ENCODE measurements at places on chromosomes 2 and 18. TPM values are rescaled to one million over a fixed set of nuclear protein-coding genes. Genes with fewer than 3 reads are reported as not detected.
A peak's percentile ranks its signal among the peaks of the same experiment; 100 is the strongest.

GRCh38 chr18:78926243-78926615 lies 53.4 kb upstream of the SALL3 start:
- no peak overlapping the region for H3K27ac ChIP-seq
- no peak for DNase-seq
- H3K4me3 ChIP-seq = no peak overlapping the region
- no peaks in the 10 kb centered on the region for H3K4me1 ChIP-seq
- H3K27me3 ChIP-seq = peaks cover 98% of the 10 kb centered on the region

DNA sequence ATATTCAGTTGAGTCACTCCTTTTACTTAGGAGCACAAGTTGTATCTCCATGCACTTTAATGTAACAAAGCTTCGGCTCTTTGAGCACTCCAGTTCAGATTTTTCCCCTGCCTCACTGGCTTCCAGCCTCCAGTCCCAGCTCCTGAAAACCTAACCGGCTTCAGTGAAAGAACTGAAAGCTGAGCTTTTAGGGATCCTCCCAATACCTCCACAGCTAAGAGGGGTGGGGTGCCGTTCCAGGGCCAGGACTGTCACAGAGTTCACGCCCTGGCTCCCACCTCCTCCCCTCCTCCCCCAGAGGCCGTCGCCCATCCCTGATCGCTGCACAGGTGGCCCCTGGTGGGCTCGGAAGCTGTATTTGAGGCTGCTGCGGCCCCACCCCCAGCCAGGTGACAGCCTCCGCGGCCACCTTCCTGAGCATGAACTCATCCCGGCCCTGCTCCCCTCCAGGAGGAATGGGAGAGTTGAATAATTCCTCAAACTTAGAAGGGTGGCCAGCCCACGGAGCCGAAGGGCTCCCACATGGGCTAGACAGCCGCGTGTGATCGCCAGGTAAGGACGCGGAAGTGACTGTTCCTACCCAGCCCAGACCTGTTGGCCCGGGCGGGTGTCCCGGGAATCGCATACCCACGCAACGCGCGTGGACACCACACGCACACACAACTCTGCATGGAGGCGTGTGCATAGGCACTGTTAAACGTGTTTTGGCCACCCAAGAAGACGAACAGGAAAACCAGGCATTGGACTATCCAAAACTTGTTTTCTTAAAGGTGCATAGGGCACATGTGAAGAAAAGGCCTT lies 1.8 kb downstream of the MYO5B start:
- DNase-seq = no peak
- peak overlapping the region; percentile 63 for H3K27ac ChIP-seq
- peaks cover 34% of the 10 kb centered on the region for H3K4me1 ChIP-seq
- H3K27me3 ChIP-seq = no peaks in the 10 kb centered on the region
- H3K4me3 ChIP-seq = peak overlapping the region; percentile 90
- no peaks in the 10 kb centered on the region for H3K36me3 ChIP-seq

- H3K27ac ChIP-seq = no peak overlapping the region
- H3K4me1 ChIP-seq = peaks cover 19% of the 10 kb centered on the region
- H3K4me3 ChIP-seq = no peak overlapping the region
- no peaks in the 10 kb centered on the region for H3K36me3 ChIP-seq
- H3K27me3 ChIP-seq = no peaks in the 10 kb centered on the region
- peak; percentile 15 for DNase-seq
Measured at GRCh38 chr2:234377761-234378391, 119.0 kb downstream of the ARL4C start.

DNA sequence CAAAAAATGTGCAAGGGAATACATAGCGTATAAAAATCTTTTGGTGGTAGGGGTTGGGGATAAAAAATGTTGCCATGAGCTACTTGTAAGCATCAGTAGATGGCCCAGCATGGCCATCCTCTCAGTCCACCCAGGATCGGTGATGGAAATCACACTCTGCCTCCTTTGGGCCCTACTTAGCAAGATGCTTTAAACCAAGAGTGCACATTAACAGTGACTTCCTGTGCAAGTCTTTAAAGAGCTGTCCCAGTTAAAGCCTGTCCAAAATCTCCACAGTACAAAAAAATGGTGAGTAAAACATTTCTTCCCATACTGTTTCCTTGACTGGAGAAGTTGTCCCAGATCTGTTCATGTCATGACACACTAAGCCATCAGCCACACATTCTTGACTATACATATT lies 18.0 kb downstream of the ANKRD44 start:
- H3K36me3 ChIP-seq = no peaks in the 10 kb centered on the region
- H3K4me3 ChIP-seq = no peak overlapping the region
- H3K27ac ChIP-seq = no peak overlapping the region
- DNase-seq = no peak
- H3K27me3 ChIP-seq = no peaks in the 10 kb centered on the region

GRCh38 chr2:44233450-44234128 lies 41.7 kb upstream of the SLC3A1 start:
- H3K4me3 ChIP-seq = no peak overlapping the region
- H3K36me3 ChIP-seq = no peaks in the 10 kb centered on the region
- H3K27me3 ChIP-seq = no peaks in the 10 kb centered on the region
- H3K27ac ChIP-seq = peak overlapping the region; percentile 9
- DNase-seq = peak; percentile 89

- peaks cover 61% of the 10 kb centered on the region for H3K4me1 ChIP-seq
- H3K36me3 ChIP-seq = no peaks in the 10 kb centered on the region
- peak; percentile 85 for DNase-seq
Measured at GRCh38 chr2:191171708-191172355, 21.0 kb upstream of the STAT4 start.

DNA sequence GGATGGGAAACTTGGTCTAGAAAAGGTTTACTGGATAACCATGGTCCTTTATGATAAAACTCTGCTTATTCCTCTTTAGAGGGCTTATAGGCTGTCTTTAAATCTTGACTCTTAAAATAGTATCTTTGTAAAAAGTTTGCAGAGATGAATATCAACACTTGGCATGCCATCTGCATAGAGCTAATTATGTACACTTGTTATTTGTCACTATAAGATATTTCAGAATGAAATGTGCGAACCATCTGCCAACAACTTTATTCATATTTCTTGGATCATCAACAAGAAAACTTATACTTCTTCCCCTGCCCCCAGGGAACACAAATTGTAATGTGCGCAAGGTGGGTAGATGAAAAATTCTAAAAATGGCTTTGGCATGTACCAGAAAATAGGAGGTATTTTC lies 653.0 kb upstream of the CHAC2 start:
- H3K4me1 ChIP-seq = no peaks in the 10 kb centered on the region
- H3K27ac ChIP-seq = no peak overlapping the region
- no peaks in the 10 kb centered on the region for H3K27me3 ChIP-seq
- H3K4me3 ChIP-seq = no peak overlapping the region
- no peak for DNase-seq

DNA sequence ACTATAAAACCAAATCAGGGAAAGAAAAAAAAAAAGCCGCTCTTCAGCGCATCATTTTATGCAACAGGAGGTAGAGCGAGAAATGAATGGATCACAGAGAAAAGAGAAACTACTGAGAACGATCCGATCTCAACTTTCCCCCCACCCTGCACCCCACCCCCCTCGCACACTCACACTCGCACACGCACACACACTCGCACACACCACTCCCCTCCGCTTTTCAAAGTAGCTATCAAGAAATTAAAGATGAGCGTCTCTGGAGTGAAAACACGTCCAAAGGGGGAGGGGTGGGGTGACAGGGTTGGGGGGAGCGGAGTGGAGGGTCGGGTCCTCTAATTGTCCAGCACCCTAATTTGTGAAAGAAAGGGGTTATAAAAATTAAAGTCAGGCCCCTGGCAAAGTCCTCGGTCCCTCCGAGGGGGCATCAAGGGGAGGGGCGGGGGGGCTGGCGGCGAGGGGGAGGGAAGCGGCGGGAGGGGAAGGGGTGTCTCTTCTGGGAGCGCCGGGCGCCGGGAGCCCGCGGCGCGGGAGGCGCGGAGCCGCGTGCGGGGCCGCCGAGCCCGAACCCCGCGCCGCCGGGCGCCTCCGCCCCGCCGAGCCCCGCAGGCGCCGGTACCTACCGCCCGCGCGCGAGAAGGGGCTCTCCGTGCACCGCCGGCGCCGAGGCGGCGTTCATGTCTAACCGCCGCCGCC lies 428 bp downstream of the TCF4 start:
- DNase-seq = no peak
- H3K27ac ChIP-seq = no peak overlapping the region
- no peaks in the 10 kb centered on the region for H3K36me3 ChIP-seq
- H3K27me3 ChIP-seq = no peaks in the 10 kb centered on the region

GRCh38 chr2:11385216-11385615 lies 40.8 kb upstream of the ROCK2 start:
- no peak overlapping the region for H3K4me3 ChIP-seq
- H3K27ac ChIP-seq = no peak overlapping the region
- H3K27me3 ChIP-seq = no peaks in the 10 kb centered on the region
- DNase-seq = no peak
- no peaks in the 10 kb centered on the region for H3K36me3 ChIP-seq

- H3K36me3 ChIP-seq = peaks cover 26% of the 10 kb centered on the region
- peaks cover 32% of the 10 kb centered on the region for H3K4me1 ChIP-seq
- H3K27ac ChIP-seq = peak overlapping the region; percentile 96
- no peaks in the 10 kb centered on the region for H3K27me3 ChIP-seq
- peak overlapping the region; percentile 95 for H3K4me3 ChIP-seq
Measured at GRCh38 chr2:241314226-241315092, 1.0 kb downstream of the HDLBP start.

GRCh38 chr18:78876868-78877267 lies 102.8 kb upstream of the SALL3 start:
- H3K36me3 ChIP-seq = no peaks in the 10 kb centered on the region
- no peak overlapping the region for H3K4me3 ChIP-seq
- H3K4me1 ChIP-seq = no peaks in the 10 kb centered on the region
- H3K27me3 ChIP-seq = peaks cover 60% of the 10 kb centered on the region
- no peak overlapping the region for H3K27ac ChIP-seq

DNA sequence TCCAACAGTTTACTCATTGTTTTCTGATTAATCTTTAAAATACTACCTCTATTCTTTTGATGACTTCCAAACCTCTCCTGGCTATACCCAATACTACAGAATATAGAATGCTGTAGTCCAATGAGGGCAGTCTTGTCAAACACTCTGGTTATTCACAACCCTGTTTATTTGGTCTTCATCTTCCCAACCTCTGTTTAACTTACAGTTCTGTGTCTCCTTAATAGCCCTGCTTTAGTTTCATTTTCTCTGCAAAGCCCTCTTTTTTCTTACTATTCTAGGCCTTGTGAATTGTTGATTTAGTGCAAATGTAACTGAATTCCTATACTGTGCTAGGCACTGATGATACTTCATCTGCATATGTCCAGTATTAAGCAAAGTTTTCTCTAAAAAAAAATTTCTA lies 40.0 kb downstream of the ACVR2A start:
- H3K27me3 ChIP-seq = no peaks in the 10 kb centered on the region
- DNase-seq = no peak
- H3K4me1 ChIP-seq = no peaks in the 10 kb centered on the region
- no peak overlapping the region for H3K4me3 ChIP-seq

DNA sequence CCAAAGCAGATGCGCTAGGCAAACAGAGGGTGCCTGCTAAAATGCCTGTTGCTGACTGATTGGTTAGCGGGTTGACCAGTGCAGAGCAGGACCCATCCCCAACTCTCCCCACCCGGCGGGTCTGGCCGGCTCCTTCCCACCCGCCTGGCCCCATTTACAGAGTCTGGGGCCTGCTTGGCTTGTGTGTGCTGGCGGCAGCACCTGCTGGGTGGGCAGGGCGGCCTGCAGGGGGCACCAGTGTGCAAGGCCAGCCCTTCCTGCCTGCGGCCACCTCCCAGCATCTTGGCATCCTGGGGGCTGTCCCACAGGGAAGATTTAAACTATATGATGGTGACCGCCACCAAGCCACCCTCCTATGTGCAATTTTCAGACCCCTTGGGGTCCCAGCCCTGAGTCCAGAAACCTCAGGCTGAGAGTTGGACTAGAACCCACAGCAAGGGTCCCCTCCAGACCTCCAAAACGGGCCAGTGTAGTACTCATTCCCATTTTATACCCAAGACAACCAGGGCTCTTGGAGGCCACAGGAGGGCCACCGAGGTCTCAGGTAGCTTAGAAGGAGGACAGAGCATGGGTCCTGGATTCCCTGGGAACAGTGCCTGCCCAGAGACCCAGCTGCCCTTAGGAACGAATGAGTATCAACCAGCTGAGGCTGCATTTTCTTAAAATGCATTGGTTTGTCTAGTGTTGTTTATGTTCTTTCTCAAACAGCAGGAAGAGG lies 173.6 kb downstream of the SMAD7 start:
- H3K4me1 ChIP-seq = no peaks in the 10 kb centered on the region
- no peak overlapping the region for H3K27ac ChIP-seq
- no peaks in the 10 kb centered on the region for H3K27me3 ChIP-seq
- no peak for DNase-seq
- no peaks in the 10 kb centered on the region for H3K36me3 ChIP-seq
- no peak overlapping the region for H3K4me3 ChIP-seq

DNA sequence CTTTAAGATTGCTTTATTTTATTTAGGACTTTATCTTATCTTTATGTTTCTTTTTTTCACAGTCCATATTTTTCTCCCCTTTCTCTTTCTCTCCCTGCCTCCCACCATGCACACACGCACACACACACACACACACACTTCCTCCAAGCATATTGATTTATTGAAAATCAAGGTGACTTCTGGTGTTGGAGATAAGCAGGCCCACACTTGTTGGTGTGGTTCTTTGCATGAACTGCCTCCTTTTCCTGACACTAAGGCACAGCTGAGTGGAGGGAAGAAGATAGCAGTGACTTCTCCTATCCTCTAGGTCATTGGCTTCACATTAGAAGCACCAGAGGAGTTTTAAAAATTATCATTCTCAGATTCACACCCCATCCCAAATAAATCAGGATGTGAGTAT lies 18.0 kb downstream of the TBR1 start:
- no peak overlapping the region for H3K4me3 ChIP-seq
- DNase-seq = no peak
- H3K4me1 ChIP-seq = no peaks in the 10 kb centered on the region
- no peak overlapping the region for H3K27ac ChIP-seq
- no peaks in the 10 kb centered on the region for H3K36me3 ChIP-seq

- DNase-seq = no peak
- no peak overlapping the region for H3K4me3 ChIP-seq
- H3K4me1 ChIP-seq = no peaks in the 10 kb centered on the region
- peaks cover 53% of the 10 kb centered on the region for H3K27me3 ChIP-seq
Measured at GRCh38 chr2:106565599-106565998, 78.4 kb downstream of the CD8B2 start.

- no peaks in the 10 kb centered on the region for H3K36me3 ChIP-seq
- peaks cover 95% of the 10 kb centered on the region for H3K27me3 ChIP-seq
- no peaks in the 10 kb centered on the region for H3K4me1 ChIP-seq
- no peak overlapping the region for H3K27ac ChIP-seq
- no peak overlapping the region for H3K4me3 ChIP-seq
Measured at GRCh38 chr2:239561446-239562001, 160.7 kb upstream of the HDAC4 start.

DNA sequence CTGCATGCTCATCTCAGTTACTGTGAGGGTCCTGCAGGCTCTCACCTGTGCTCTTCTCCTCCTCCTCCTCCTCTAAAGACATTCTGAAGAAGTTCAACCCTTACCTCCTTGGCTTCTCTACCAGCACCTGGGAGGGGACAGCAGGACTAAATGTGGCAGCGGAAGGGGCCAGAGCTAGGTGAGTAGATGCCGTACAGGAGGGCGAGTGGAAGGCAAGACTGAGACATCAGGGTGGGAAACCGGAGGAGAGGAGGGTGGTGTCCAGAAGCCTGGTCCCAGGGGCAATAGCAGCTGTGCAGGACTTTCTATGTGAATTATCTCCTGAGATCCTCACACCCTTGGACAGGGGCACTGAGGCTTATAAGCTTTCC lies 124.9 kb downstream of the PLB1 start:
- H3K27ac ChIP-seq = peak overlapping the region; percentile 88
- H3K36me3 ChIP-seq = no peaks in the 10 kb centered on the region
- no peak overlapping the region for H3K4me3 ChIP-seq
- no peak for DNase-seq

Gene AQP12B
- not detected for total RNA-seq

Gene TMEM37
- 1.2 TPM for total RNA-seq

Gene CDH2
- 8.5 TPM for total RNA-seq

Gene RGPD3
- not detected for total RNA-seq

Gene ORC2
- total RNA-seq = 34.0 TPM

Gene SERPINB3
- not detected for total RNA-seq

Gene SCN7A
- not detected for total RNA-seq

Gene KIF5C
- total RNA-seq = 0.23 TPM

Gene LRATD1
- total RNA-seq = 3.8 TPM

Gene TNP1
- total RNA-seq = not detected
